ENCODE measurements at places on chromosomes 3 and 15.
A peak's percentile ranks its signal among the peaks of the same experiment; 100 is the strongest.

- DNase-seq: no peak
These were observed 151.6 kb upstream of the CGNL1 start for GRCh38 chr15:57224664-57225063.

- no peak for DNase-seq
These were observed 52.7 kb upstream of the DCBLD2 start for GRCh38 chr3:98954242-98954641.

DNA sequence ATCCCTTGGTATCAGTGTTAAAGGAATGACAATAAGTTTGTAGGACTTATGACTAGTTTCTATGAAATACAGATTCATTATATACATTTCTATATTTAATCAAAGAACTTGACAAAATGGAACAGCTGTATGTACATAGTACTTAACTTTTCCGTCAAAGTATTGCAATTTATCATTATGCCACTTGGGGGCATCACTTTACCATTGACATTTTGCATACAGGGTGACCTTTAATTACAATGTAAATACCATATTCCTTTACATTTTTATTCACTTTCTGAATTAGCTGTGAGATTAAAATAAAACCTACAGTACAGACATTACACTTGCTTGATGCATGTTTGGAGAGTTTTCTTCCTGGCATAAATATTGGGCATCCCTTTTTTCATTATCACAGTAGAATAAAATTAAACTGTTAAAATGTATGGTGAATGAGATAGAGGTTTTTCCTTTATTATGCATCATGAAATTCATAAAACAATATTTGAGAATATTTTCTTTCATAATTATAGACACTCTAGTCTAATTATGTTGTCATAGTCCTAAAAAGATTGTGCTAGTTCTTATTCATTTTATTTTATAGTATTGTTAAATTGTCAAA lies 6.9 kb downstream of the NEK11 start:
- no peak for DNase-seq

GRCh38 chr3:101954936-101955335 lies 105.6 kb downstream of the NFKBIZ start:
- DNase-seq: no peak

DNA sequence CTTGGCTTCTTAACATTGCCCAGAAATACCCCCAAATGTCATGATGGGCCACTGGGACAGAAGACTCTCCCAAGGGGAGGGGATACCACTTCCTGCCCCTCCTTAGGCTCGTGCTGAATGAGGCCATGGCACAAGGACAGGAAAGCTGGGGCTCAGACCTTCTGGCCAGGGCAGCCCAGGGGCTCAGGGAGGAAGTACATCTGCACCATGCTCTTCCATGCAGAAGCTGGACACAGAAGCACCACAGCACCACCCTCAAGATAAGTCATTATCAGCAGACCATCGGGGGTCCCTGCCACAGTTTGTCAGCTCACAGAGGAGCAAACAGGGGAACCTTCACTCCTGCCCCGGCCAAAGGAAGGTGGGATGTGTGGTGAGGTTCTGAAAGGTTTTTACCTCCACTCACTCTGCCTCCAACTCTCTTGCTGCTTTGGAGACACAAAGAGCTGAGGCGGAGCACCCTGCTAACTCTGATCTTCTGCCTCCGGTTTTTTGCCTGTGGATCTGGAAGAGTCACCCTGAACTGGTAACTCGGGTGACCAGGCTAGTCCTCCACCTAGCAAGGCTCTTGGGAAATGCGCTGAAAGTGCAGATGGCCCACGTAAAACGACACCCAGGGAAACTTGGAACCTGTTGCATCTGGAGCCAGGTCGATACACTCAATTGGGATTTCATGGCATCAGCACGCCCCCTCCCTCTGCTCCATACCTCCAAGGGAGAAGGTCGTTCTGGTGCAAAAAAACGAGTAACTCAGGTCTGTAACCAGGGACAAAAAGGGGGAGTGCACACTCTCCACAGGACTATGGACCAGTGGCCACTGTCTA lies 8.3 kb downstream of the BMF start:
- no peak for DNase-seq

DNA sequence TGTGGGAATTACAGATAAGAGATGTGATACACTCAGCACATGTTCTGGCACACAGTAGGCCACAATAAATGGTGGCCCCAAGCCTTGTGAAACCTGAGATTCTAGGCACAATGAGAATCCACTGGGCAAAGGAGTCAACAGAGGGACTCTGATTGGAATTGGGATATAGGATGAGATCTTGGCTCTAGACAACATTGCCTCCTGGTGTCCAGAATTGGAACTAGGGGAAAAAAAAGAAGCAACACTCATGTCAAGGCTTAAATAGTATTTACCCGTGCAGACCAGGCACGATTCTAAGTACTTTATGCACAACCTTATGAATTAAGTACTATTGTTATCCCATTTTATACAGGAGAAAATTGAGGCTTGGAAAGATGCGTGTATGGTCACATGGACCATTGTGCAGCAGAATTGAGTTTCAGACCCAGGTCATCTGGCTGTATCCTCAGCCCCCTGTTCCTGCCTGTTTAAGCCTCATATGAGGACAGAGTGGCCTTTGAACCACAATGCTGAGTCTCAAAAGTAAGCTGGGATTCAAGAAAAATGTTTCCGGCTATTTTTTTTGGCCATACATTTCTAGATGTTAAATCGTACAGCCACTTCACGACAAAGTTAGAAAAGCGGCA lies 124.8 kb downstream of the SV2B start:
- DNase-seq: no peak

DNA sequence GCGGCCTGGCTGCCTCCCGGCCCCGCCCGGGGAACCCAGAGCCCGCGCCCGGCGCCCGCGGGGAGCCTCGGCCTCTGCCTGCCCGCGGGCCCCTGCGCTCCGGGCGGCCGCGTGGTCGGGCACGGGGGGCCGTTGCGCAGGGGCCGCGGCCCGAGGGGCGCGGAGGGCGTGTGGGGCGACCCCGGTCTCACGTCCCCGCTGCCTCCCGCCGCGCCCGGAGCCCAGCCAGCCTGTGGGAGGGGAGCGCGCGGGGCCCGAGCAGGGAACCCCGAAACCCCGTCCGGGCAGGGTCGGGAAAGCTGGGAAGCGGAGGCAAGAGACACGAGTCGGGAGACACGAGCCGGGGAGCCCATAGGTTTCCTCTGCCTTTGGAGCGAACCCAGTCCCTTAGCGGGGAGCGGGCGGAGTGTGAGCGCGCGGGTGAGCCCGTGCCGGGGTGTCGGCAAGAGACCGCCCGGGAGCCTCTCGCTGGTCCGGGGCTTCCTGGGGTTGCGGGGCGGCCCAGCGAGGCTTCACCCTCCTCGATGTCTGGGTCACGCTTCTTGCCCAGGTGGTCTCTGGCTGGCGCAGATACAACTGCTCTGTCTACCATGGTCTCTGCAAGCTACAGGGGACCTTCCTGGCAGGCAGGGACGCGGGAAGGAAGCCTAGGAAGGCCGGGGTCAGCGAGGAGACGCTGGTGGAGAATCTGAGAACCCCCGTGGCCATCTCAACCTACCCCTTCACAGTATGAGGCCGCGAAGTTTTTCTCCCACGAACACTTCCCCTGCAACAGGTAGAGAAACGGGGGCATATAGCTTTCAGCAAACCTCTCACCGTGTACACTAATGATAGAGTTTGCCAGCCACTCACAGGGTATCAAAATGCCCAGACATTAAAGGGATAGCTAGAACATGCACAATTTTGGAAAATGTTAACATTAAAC lies 586 bp downstream of the LRRK1 start:
- DNase-seq: no peak

DNA sequence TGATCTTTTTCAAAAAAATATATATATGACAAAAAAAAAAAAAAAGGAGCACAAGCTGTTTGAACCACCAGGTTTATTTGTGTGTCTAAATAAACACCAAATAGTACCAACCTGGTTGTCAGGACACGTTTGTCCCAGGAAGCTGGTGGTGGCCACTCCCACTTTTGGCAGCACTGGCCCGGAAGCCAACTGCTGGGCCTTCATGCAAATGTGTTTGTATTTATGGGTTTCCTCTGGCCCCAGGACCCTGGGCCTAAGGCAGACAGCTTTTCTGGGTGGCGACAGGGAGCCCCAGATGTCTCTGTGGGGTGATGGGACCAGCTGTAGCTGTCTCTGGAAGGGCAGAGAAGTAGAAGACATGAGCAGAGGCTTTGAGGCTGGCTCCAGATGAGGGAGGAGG lies 31.6 kb downstream of the PRKCD start:
- no peak for DNase-seq

- DNase-seq: no peak
These were observed 43.9 kb downstream of the ADIPOQ start for GRCh38 chr3:186886202-186886981.

DNA sequence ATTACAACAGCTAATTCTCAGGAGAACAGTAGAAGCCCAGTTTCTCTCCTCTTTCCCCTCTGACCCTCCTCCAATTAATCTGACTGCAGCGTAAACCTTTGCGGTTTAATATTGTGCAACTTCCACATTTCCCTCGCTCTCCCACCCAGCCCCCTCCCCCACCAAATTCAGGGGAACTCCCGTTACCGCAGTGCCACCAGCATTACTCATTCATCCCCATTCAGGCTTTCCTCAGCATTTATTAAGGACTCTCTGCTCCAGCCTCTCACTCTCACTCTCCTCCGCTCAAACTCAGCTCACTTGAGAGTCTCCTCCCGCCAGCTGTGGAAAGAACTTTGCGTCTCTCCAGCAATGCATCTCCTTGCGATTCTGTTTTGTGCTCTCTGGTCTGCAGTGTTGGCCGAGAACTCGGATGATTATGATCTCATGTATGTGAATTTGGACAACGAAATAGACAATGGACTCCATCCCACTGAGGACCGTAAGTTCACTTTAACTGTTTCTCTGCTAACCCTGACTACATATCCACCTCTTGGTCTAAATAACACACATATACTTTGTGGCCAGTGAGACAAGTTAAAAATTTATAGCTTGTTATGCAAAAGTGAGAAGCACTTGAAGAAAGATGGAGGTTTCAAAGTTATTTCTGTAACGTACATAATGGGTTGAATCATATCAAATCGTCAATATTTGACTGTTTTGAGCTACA lies at the start of gene PTX3:
PTX3 (plus strand) TSS at position 268 of the 709 bp plus-strand sequence; CDS start at position 352, 84 bp downstream.
- DNase-seq: no peak

- DNase-seq: peak; percentile 42
These were observed 2.0 kb upstream of the BHLHE40 start for GRCh38 chr3:4977001-4977852.

GRCh38 chr3:53938645-53939044 lies 47.0 kb upstream of the SELENOK start:
- DNase-seq: no peak

DNA sequence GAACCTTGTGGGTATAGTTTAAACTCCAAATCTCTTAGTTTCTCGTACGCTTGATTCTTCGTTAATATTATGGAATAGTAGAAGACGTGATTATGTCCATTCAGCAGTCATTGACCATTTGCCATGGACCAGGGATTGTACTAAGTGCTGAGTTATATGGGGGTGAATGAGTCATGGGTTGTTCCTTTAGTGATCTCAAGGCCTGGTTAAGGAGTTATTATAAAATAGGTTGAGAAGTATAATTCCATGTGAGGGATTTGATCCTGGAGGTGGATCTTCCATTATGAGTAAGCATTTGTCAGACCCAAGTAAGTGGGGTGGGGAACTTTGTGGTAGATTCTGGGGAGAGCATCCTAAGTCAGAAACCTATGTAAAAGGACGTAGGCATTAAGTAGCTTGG lies 15.4 kb downstream of the NR2C2 start:
- no peak for DNase-seq

- DNase-seq: no peak
These were observed 7.3 kb downstream of the TYRO3 start for GRCh38 chr15:41566121-41566885.

DNA sequence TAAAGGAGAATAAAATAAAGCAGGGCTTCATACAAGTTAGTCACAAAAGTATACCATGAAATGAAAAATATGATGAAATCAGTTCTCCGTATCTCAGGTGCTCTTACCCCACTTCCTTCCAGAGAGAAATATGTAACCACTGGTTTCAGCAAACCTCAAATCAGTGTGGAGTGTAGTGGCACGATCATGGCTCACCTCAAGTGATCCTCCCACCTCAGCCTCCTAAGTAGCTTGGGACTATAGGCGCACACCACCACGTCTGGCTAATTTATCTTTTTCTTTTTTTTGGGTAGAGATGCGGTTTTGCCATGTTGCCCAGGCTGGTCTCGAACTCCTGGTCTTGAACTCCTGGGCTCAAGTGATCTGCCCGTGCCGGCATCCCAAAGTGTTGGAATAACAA lies 24.2 kb downstream of the DENND4A start:
- DNase-seq: no peak

DNA sequence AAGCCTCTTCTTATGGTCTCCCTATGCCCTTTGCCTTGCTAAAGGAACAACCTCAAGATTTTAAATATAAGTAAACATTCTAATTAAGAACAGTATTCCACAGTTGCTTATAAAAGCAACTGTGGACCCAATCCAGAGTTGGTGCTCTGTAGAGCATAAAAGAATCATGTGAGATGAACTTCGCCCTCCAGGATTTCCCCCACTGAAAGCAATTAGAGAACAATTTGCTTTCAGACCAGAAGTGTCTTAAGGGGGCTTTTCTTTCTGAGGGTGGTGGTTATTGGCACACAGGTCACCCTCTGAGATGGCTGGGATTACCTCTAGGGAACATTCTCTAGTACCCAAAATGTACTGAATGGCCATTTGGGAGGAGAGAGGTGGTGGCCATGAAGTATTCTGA lies 10.6 kb downstream of the ZNF592 start:
- DNase-seq: no peak

- DNase-seq: no peak
These were observed 44.8 kb downstream of the CCDC12 start for GRCh38 chr3:46931631-46932331.

- DNase-seq: no peak
These were observed 79.5 kb downstream of the CD200 start for GRCh38 chr3:112412494-112412893.

GRCh38 chr15:29613951-29614382 lies 208.3 kb downstream of the TJP1 start:
- DNase-seq: no peak

DNA sequence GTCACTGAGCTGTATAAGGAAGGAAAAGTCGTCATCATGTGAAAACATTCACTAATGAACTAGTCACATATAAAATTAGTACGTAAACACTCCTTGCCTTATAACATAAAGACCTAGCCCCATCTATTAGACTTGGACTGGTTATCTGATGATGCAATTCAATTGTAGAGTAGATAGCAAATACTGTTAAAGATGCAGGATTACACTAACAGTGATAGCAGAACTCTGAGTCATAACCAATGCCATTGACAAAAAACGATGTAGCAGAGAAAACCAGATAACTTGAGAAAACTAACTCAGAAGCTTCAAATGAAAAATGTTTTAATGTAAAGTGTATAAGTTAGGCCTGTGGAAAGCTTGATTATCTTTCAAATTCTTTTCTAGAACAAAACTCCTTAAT lies 132.2 kb downstream of the WDR72 start:
- DNase-seq: no peak

Data from stimulated activated CD8-positive, alpha-beta memory T cell treated with anti-CD3 and anti-CD28 coated beads, Interleukin-7, amount 100 ng/mL, for 1 hour (primary cell).